ENCODE measurements at places on chromosomes 2 and 18.

DNA sequence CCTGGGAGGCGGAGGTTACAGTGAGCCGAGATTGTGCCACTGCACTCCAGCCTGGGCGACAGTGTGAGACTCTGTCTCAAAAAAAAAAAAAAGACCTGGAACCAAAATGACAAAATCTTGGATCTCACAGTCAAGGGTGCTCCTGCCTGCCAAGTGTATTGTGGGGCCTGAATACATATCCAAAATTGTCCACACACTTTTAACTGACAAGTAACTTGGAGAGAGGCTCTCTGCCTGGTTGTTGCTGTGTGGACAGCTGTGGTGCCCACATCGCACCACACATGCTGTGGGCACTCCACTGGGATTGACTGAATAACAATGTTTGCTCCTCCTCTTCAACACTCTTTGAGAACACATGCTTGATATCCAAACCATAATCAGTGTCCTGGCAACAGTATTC lies 117.6 kb upstream of the REV1 start:
- no peak for DNase-seq

DNA sequence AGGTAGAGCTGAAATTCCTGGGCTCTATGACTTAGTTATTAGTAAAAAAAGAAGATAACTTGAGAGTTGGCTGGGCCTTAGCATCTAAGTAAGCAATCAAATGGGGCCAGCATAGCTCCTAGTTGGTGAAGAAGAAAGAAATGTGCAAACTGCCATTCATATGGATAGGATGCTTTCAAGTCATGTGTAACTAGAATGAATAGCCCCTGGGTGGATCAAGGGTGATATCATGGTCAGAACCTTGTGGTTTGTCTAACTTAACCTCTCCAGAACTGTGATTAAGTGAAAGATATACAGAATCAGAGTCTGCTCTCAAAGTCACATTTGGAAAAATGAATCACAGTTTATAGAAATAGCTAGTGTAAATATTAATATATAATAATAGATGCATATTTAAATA lies 198.7 kb upstream of the DTNA start:
- no peak for DNase-seq

GRCh38 chr2:135023886-135024485 lies 23.3 kb downstream of the MAP3K19 start:
- DNase-seq, result no peak

DNA sequence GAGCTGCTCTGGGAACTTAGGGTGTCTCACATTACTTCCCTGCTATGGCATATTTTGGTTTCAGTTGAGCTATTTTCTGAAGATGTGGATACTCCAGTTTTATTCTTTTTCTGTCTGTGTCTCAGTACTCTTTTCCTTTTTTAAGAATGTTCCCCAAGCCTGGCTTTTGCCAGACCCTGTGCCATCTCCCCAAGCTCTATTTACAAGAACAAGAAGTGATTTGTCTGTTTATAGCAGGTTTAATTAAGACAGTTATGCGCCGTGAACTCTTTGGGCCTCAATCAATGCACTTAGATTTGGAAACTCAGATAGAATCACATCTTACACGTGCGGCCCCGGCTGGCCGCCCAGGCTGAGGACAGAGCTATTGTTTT lies 8.9 kb upstream of the SATB2 start:
- no peak for DNase-seq

DNA sequence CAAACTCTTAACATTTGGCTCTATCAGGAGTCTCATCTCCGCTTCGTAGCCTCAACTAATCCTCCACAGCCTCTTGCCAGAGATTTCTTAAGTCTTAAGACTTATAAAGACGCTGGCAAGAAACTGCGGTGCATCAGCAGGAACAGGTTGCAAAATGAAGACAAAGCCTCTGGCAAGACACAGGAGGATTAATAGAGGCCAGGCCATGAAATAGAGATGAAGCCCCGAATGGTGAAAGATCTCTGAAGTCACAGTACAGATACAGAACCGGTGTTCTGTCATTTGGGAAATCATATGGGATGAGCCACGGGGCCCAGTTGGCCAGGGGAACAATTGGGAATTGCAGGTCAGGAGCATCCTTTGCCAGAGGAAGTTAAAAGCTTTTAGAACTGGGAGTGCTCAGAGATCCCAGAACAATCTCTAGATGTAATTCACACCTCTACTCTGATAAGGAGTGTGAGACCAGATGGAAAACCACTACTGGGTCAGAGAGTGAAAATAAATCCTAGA lies 190.9 kb upstream of the FOSL2 start:
- no peak for DNase-seq

GRCh38 chr18:57930476-57930875 lies 113.5 kb upstream of the NEDD4L start:
- no peak for DNase-seq

GRCh38 chr2:101706819-101707177 lies 9.3 kb downstream of the MAP4K4 start:
- peak; percentile 66 for DNase-seq

- DNase-seq, result no peak
Observed at GRCh38 chr2:6183226-6183625, 491.0 kb downstream of the SOX11 start.

DNA sequence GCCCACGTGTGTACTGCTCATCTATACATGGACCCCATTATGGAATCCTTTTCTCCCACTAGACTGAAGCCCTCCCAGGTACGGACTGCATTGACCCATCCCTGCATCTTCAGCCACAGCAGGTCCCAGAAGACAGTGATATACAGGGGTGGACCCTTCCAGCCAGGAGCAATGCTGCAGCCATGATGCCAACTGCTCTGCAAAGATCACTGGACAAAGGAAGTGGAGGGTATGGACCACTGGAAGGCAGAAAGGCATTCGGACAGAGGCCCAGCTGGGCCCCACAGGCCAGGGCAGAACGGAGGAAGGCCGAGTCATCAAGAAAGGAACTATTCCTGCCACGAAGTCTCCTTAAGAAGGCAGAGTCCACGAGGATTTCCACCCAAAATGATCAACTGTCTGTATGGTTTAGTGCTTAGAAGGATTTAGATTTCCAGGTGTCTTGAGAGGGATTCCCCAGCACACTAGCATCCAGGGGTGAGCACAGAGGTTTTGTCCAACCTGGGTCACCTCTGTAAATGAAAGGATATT lies 93.4 kb downstream of the TWIST2 start:
- no peak for DNase-seq

GRCh38 chr2:190535121-190535439 lies 558 bp upstream of the NEMP2 start:
- DNase-seq, result no peak

DNA sequence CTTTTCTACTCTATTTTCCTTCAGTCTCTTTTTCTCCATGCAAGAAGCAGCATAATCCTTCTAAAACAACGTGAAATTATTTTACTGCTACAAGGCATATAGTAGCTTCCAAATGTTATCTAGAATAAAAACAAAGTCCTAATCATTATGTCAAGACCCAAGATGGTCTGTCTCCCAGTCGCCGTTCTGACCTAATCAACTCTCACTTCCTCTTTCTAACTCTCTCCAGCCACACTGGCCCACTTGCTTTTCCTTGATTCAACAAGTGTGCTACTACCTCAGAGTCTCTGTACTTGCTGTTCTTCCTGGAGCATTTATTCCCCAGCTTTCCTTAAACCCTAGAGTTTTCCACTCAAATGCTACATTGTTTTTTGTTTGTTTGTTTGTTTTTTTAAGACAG lies 1491.2 kb downstream of the LRP1B start:
- no peak for DNase-seq

GRCh38 chr2:182404975-182405561 lies 21.8 kb downstream of the PDE1A start:
- no peak for DNase-seq

DNA sequence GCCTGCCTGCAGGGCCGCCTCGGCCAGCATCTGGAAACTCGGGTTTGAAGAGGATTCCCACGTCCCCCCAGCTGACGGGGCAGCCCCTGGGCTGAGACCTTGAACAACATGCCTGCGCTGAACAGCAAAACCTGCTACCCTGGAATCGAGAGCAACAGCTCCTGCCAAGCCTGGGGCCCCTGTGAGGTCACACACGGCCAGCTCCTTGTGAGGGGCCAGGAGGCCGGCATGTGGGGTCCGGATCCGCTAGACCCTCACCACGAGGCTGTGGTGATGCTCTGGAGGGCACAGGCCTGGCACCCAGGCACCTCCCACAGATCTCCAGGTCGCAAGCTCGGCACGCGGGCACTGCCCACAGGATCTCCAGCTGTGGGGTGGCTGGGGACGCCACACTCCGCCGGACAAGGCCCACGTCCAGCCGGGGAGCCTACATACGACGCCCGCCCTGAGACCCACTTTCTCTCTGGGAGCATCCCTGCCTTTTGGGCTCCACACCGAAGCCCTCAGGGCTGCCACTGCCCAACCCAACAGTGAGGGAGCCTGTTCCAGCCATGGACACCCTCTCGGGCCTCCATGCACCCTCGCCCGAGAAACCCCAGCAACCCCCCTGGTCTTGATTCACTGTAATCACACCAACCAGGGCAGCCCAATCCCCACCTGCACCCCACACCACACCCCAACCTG lies 34.1 kb downstream of the SLC66A2 start:
- no peak for DNase-seq

- DNase-seq, result no peak
Observed at GRCh38 chr2:142030735-142031134, 100.1 kb downstream of the LRP1B start.

DNA sequence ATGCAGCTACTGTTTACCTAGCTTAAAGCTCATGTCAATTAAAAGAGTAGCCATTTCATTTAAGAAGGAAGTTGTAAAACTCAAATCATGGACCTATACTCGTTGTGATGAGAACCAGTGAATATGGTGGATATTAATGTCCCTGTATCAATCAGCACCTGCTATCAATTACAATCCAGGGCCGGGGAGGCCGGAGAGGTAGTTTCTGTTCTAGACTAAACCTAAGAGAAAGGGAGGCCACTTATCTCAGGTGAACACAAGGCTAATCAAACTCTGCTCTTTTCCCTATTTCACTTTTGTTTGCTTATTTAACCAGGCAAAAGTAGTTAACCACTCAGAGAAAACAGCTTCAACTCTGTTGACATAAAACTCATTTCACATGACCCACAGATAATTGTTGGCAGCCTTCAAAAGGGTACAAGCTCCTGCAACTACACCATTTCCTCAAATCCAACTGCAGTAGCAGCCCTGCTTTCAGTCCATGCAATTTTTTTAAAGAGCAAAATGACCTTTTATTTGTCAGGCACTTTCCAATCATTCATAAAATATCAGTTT lies 27.8 kb upstream of the SLC9A2 start:
- no peak for DNase-seq

GRCh38 chr2:127420039-127420864 lies 2.0 kb downstream of the PROC start:
- no peak for DNase-seq

GRCh38 chr2:152036611-152037469 lies 62.0 kb downstream of the CACNB4 start:
- DNase-seq, result peak; percentile 54

DNA sequence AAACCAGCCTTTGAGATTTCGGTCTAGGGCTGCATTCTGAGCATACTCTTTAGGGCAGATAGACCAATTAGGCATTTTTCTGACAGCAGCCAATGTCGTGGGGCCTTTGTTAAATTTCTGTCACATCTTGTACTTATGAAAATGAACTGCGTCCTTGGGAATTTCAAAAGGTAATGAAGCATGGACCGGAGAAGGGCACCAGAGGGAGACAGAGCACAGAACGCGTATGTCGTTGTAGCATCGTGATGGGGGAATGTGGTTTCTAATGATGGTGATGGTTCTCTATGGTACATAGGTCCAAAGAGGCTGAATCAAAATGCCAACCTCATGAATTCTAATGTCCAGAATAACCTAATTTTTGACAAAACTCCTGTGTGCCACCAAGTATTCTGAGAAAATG lies 483.9 kb upstream of the CRIM1 start:
- no peak for DNase-seq

DNA sequence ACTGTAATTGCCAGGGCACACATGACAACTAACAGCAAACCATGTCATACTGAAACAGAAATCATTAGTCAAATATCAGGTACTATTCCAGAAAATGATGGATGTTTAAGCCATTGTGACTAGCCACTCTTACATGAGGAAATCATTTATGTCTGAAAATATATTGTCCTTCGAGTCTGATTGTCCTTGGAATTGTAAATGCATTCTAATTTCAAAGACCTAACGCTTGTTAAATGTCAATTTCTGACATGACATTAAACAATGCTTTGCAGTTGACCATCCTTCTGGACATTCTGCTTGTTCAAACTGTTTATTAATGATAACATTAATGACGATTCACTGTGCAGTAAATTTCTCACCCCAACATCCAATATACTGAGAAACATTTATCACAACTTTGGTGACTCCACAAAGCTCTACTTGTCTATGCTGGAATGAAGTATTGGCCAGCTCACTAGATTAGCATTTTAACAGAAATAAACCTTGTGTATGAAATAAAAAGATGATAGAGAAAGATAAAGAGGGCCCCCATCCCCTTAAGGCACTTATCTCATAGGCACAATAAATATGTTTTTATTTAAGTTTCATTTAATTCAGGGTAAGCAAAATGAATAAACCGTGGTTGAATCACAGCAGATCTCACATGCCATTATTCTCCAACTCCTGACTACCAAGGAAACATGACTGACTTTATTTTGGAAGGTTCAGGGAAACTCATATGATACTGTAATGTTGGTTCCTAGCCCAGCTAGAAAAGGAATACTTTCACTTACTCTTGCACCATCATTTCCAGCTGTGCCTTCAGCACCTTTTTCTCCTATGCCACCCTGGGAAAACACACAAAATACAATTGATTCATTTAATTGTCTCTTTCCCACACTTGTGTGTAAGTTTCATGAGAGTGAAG lies 82.3 kb downstream of the COL3A1 start:
- DNase-seq, result no peak

GRCh38 chr2:229330952-229331351 lies 59.9 kb upstream of the PID1 start:
- DNase-seq, result peak; percentile 12

- DNase-seq, result no peak
Observed at GRCh38 chr18:68714366-68714711, 569 bp downstream of the TMX3 start.

GRCh38 chr18:34837769-34838272 lies 127.7 kb downstream of the DTNA start:
- DNase-seq, result no peak

GRCh38 chr2:10798783-10799182 lies 13.8 kb downstream of the PDIA6 start:
- DNase-seq, result no peak

GRCh38 chr2:112065486-112065885 lies 10.4 kb downstream of the TMEM87B start:
- DNase-seq, result no peak

- no peak for DNase-seq
Observed at GRCh38 chr2:15189216-15189615, 371.9 kb downstream of the NBAS start.

- no peak for DNase-seq
Observed at GRCh38 chr2:170076189-170076588, 101.8 kb upstream of the MYO3B start.

GRCh38 chr2:44929159-44929734 lies 12.3 kb upstream of the SIX3 start:
- no peak for DNase-seq

DNA sequence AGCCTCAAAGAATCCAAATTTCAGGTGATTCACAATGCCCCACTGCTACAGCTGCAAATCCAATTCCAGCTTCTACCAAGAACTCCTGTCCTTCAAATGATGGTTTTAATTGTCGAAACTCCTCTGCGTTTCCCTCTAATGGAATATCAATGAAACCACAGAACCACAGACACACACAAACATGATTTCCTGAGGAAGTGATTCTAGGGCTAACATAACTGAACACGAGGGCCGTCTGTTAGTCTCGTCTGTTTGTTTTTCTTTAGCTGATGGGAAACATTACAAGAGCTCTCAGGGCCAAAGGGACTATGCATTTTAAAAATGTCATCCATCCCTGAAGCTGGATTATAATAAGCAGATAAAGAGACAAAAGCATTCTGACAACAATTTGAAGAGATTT lies 59.4 kb downstream of the RNF152 start:
- DNase-seq, result peak; percentile 19

All from CD4-positive, alpha-beta T cell treated with Interleukin-1 beta for 1 hour (primary cell).